ENCODE measurements at places on chromosomes 16 and 17. TPM values are rescaled to one million over a fixed set of nuclear protein-coding genes. Genes with fewer than 3 reads are reported as not detected.
A peak's percentile ranks its signal among the peaks of the same experiment; 100 is the strongest.

Gene CD300E
- 0.65 TPM for total RNA-seq

- no peak for DNase-seq
Measured at GRCh38 chr17:31007695-31008373, 37.0 kb downstream of the RNF135 start.

Gene CDK5R1
- 1.4 TPM for total RNA-seq

Gene ITGAL
- total RNA-seq: 3.3 TPM

Gene TBC1D3
- total RNA-seq: not detected

GRCh38 chr17:28216528-28216927, 102.5 kb upstream of the TMEM97 start:
- no peak for DNase-seq

DNA sequence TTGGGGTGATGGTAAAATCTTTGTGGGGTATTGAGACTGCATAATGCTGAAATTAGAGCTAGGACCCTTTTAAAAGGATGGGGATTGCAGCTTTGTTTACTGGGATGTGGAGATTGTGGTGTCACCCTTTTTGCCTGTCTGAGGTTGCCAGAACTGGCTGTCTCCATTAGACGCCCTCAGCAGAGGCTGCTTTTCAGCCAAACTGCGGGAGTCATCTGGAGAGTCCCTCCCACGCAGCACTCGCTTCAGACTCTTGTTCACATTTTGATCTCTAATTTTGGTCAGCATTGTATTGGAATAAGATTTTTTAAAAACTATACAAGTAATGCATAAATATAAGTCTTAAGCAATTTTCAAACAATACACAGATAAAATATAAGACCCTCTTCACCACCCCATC, 27.9 kb upstream of the JPT2 start:
- no peak for DNase-seq

DNA sequence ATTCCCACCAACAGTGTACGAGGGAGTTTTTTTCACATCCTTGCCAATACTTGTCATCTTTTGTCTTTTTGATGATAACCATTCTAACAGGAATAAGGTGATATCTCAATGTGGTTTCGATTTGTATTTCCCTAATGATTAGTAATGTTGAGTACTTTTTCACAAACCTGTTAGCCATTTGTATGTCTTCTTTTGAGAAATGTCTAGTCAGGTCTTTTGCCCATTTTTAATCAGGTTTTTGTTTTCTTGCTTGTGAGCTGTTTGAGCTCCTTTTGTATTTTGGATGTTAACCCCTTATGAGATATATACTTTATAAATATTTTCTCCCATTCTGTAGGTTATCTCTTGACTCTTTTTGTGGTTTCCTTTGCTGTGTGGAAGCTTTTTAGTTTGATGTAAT, 1.9 kb upstream of the KRTAP4-5 start:
- no peak for DNase-seq

Gene PPY
- not detected for total RNA-seq

DNA sequence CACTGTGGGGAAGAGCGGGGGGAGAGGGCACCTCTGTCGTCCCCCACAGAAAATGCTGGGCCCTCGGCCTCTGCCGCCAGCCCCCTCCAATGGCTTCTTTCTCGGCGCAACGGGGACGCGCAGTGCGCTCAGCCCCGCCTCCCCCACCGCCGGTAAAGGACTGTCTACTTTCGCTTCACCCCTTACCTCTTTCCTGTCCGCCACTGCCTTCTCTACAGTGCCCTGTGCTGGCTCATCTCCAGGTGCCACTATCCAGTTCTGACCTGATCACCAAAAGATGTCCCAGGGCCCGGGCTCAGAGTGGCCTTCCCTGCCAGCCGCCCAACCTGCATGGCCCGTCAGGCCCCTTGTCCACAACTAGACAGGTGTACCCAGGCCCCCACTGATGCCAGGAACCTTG, 7.3 kb downstream of the ENDOV start:
- peak; percentile 20 for DNase-seq

Gene ARHGDIG
- total RNA-seq: 4.9 TPM

- DNase-seq: no peak
Measured at GRCh38 chr17:66930933-66931332, 33.6 kb upstream of the CACNG4 start.

DNA sequence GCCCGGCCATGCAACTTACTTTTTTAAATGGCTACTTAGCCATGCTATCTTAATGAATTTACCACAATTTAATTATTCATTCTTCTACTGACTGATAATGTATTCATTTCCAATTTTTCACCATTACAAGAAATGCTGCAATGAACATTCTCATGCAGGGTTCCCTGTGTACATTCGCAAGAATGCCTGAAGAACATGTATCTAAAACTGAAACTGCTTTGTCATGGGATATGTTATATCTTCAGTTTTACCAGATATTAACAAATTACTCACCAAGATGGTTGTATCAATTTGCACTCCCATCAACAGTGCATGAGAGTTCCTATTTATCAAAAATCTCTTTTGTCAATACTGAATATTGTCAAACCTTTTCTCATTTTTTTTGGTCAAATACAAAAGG, 100.8 kb downstream of the SLC39A11 start:
- no peak for DNase-seq

GRCh38 chr16:47538472-47538871, 77.3 kb downstream of the PHKB start:
- DNase-seq: no peak

DNA sequence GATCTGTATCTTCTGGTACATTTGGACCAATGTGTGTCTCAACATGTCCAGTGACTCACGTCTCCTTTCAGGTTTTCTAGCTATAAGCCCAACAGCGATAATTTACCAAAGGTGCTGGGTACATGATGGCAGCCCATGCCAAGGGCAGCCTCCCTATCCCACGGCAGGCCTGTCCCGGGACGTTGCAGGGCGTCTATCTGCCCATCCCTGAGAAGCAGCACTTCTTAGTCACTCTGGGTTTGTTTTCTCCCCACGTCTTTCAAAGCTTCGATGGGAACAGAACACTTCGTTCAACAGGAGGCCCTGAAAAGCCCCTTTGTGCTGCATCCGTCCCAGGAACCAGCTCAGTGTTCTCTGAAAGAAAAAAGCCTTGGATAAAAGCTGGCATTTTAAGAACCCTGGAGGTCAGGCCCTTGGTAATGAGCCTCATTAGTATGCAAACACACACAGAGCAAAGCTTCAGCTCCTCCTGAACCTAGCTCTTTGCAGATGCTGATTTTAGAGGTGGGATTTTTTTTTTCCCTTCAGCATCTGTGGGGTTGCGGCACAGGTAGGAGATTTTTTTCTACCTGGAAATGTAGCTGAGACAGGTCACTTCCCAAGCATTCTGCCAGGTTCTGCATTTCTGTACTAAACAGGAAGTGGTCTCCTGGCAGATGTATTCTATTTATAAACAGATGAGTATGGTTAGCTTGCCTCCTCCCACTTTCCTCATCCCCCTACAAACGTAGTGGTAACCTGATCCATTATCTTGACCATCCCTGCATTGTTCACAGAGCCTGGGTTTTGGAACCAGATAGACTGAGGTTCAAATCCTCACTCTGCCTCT, 17.5 kb upstream of the MT4 start:
- no peak for DNase-seq

DNA sequence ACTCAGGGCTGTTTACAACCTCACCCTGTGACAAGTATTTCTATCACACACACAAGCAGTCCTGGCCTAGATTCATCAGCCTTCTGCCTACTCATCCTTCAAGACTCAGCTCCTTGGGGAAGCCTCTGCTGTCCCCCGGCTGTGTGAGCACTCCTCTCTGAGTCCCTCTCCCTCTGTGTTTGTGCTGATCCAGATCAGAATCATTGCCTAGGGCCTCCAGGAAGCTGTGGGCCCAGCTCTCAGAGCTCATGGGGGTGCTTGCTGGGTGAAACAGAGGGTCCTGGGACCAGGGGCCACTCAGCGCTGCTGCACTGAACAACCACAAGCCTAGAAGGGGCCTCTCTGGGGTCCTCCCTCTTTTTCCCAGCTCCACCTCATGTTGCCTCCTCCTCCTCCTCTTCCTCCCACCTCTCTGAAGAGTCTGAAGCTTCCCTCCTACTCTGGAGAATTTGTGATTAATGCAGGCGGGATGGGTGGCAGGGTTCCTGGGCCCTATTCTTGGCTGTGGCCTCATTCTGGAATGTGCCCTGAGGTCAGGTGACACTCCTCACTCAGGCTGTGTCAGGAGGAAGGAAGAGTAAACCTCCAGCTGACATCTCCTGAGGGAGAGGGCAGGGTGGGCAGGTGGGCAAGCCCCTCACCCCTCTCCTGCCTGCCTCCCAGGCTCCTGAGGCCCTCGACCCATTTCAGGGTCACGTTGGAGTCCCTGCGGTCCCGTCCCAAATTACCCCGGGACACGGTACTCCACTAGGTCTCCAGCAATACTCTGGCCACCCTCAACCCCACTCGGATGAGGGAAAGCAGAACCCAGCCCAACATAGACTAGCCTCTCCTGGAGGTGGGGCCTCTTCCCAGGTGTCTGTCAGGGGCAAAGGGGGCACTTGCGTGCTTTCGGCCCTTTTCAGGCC, 10.1 kb downstream of the WFIKKN2 start:
- no peak for DNase-seq

GRCh38 chr17:66960613-66961012, 3.9 kb upstream of the CACNG4 start:
- DNase-seq: no peak

DNA sequence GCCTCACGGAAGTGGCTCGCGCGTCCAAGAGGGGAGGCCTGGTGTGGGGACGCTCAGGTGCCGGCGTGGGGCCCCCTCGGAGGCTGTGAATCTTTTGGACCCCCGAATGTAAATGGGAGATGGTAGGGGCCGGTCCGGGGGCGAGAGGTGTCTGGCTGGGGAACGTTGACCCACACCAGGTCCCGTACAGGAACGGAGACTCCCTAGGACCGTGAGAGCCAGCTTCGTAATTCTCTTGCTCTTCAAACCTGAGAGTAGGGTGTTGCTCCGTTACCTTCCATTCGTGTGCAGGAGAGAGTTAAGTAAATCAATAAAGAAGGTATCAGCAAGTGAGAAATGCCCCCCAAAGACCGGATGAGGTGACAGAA, 481 bp downstream of the LYRM1 start:
- DNase-seq: no peak

DNA sequence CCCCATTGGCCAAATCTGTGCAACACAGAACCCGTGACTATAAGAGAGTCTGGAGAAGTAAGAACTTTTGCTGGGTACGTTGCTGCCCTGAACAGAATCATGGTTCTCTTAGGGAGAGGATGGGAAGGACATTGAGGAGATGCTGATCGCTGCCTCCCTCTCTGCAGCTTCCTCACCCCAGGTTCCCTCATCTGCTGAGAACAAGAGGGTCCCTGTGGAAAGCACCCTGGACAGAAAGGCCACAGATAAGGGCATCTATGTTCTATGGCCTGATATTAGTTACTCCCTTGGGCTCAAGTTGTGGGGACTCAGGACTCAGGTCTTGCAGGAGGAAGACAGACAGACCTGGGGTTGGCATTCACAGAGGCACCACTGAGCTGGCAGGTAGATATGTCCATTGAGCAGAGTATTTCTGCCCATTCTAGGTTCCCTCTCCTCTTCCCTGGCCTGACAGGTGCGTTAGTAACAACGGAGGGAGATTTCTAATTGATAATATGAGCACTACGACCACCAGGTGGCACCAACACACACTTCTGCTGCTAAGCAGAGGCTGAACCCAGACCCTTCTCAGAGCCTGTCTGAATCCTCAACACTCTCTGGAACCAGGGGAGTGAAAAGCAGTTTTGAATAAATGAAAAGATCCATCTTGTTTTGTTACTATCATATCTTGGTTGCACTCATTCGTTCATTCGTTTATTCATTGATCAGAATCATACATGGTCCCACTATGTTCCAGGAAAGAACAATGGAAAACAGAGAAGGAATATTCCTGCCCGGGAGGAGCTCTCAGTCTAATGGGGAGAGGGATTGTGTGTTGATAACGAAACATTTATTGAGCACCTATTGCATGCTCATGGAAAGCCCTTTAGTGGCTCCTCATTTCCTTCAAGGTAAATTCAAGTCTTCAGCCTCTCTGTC, 56.4 kb downstream of the SLC6A2 start:
- DNase-seq: peak; percentile 77

Gene MPO
- total RNA-seq: 0.24 TPM

Gene TBC1D3I
- 0.18 TPM for total RNA-seq

- no peak for DNase-seq
Measured at GRCh38 chr16:8572919-8573724, 17.2 kb downstream of the TMEM114 start.

GRCh38 chr16:7423434-7424044, 90.9 kb downstream of the RBFOX1 start:
- DNase-seq: no peak

DNA sequence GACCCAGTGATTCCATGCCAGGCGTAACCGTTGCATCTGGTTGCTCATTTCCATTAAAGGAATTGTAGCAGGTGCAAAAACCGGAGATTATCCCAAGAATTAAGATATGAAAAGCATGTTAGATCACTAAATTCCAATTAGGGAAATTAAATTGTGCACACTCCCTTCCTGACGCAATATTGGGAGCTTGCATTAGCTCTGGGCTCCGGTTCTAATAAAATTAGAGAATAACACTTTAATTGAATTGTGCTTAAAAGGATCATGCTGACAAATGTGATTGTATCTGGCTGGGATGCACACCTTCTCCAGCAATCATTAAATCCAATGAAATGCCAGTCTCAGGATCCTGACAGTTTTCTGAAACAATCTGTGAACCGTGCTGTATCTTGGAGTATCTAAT, 38.1 kb downstream of the IRX5 start:
- DNase-seq: no peak

Data from left cardiac atrium (tissue), 4 donors.